ENCODE measurements at places on chromosomes 13 and 19. TPM values are rescaled to one million over a fixed set of nuclear protein-coding genes. Genes with fewer than 3 reads are reported as not detected.

DNA sequence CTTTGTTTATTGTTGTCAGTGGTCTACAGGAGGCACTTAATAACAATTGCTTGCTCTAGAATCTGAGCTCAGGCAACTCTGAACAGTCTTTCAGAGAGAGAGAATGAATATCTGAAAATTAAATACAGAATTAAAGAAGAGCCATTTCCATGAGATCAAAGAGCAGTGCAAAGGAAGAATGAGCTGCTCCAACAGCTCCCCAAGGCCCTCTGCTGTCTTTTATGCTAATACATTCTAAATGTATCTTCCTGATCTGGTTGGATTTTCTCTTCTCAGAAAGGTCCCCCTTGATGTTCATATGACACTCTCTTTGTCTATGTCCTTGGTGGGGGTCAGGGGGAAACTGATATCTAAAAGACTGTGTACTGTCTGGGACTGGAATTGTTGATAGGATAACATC, 1029.6 kb downstream of the PCDH9 start:
- DNase-seq: no peak

DNA sequence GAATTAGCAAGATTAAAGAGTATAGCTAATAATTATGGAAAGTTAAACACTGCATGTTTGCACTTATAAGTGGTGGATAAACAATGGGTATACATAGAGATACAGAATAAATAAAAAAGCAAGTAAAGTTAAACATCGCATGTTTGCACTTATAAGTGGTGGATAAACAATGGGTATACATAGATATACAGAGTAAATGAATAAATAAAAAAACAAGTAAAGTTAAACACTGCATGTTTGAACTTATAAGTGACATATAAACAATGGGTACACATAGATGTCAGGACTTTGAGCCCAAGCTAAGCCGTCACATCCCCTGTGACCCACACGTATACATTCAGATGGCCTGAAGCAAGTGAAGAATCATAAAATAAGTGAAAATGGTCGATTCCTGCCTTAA, 1533.3 kb upstream of the SPRY2 start:
- DNase-seq: no peak

DNA sequence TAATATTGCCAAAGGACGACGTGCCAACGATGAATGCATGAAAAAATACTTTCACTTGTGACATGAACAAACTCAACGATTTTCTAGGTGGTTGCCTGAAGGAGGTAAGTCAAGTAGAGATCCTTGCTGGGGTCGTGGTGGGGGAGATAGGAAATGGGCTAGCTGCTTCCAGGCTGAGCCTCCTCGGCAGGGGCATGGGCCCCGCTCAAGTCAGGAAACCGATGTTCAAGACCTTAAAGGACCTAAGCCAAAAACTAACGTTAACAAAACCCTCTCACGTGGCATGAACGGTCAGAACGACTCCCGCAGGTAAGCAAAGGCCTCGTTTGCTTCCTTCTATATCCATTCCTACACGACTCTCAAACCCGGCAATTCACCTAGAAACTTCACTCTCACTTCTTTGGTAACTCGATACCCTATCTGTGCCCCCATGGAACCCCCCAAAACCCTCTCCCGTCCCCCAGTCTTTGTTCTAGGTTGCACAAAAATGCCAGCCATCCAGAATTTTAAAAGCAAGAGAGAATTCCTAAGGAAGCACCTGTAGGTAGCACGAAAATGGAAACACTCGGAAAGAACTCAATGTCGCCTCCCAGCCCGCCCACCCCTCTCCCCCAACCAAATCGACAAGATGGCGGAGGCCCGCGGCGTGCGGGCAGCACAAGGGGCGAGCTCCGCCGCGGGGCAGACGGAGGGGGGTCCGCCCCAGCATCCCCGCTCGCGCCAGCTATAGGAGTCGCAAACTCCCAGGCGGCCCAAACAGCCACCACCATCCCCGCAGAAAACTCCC, 13.6 kb downstream of the ACP4 start:
- DNase-seq: no peak

DNA sequence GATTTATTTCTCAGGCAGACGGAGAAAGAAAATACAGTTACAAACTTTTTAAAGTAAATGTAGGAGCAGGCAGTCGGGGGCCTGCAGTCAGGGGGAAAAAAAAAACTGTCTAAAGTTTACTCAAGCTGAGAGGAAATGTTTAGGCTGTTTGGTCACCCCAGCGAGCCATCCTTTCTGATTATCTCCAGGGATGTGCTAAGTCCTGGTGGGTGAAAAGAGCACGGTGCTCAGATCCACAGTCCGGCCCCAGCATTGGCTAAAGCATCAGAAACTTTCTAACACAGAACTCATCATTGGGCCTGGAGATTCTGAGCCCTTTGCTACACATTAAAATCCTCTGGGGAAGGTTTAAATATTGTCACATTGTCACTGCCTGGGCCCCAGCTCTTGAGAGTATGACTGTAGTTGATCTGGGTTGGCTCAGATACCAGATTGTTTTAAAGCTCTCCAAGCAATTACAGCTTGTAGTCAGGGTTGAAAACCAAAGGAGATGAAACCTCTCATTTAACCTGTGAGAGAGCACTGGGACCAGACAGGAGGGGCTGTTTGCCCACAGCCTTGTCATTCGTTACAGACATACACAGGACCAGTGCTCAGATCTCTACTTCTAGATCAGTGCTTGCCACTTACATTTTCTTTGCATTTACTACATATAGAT, 131.1 kb upstream of the HTR2A start:
- DNase-seq: no peak

The ZNF787 gene
- total RNA-seq: 52.1 TPM

DNA sequence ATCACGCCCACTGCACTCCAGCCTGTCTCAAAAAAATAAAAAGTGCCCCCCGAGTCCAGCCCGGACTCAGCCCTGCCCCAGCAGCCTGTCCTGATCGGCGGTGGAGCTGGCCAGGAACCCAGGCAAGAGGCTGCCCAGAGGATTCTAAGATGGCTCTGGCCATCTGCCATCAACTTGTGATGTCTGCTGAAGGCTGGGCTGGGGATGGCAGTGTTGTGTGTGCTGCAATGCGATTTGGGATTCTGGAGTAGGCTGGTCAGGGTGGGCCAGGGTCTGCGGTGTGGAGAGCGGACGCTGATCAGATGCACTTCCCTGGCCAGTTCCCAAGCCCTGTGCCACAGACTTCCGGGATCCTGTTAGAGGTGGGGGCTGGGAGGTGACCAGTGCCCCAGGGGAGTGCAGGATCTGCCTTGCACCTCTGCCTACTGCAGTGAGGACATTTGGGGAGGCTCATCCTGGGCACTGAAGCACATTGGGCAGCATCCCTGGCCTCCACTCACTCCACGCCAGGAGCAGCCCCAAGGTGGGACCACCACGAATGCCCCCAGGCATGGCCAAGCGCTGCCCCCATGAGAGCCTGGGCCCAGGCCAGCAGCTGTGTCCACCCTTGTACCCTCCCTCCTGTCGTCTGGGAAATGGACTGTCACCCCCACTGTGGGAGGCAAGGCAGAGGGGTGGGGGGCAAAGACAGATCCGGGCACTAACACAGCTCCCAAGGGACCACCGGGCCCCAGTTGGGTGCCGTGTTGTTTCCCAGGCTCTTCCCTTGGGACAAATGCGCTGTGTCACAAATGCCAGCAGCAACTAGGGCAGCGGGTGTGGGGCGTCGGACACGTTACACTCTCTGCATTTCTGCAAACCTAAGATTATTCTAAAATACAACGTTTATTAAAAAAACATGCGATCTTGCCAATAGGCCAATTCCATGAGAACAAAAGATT, 3.4 kb upstream of the TBXA2R start:
- DNase-seq: no peak

The ZNF460 gene
- 28.5 TPM for total RNA-seq

GRCh38 chr19:13849991-13850909, 26.7 kb upstream of the NANOS3 start:
- DNase-seq: peak; percentile 82

DNA sequence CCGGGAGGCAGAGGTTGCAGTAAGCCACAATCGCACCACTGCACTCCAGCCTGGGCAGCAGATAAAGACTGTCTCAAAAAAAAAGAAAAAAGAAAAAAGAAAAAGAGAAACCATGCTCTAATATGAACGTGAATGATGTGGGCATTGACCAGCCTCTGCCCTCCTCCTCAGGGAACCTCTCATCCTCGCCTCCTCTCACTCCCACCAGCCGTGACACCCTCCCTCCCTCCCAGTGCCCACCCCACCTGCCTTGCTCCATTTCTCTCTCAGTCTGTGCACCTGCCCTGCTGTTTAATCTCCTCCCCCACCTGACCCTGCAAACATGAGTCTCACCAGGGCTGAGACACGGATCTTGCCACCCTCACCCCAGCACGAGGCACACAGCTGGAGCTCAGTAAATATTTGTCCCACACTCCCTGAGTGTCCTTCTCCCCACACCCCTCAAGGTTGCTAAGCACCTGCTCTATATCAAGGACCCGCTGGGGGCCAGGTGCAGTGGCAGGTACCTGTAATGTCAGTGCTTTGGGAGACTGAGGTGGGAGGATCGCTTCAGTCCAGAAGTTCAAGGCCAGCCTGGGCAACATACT, 7.5 kb upstream of the BCAT2 start:
- peak; percentile 70 for DNase-seq

The ZNF497 gene
- 0.98 TPM for total RNA-seq

- no peak for DNase-seq
Observed at GRCh38 chr19:46898731-46899130, 37.9 kb downstream of the ARHGAP35 start.

DNA sequence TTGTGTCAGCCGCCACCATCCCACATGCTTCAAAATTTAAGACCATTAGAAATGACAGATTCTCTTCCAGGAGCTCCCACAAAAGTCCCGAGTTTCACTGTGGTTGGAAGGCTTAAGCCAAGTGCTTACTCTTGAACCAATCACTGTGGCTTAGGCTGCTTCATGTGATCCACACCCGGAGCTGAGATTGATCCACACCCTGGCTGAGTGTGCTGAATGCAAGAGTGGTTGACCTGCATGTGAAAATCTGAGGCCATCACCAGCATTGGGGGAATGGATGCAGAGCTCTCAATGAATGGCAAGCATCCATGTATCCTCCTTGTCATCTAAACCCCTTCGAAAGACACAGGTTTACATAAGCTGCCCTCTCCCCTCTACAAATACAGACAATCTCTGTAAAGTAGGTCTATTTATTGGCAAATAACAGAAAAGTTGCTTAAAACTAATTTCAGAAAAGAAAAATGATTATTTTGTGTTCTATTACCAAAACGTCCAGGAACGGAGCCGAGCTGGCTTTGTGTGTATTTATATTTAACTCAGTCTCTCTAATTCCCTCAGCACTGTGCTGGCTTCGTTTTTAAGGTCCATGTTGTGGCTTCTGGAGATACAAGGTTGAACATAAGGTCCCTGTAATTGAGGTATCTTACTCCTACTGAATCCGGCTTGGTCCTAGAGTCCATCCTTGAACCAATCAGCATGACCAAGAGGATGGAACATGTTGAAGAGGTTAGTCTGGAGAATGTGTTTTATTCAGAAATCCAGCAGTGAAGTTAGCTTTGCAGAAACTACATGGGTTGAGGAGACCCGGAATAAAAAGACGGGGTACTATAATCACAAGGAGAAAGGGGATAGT, 332.4 kb downstream of the LIG4 start:
- DNase-seq: no peak

Measured in colonic mucosa (tissue), 4 donors.